ENCODE measurements at places on chromosomes 4 and X. TPM values are rescaled to one million over a fixed set of nuclear protein-coding genes. Genes with fewer than 3 reads are reported as not detected.

TXK gene
- total RNA-seq = 4.9 TPM

GABRB1 gene
- total RNA-seq = not detected

DCUN1D4 gene
- 42.5 TPM for total RNA-seq

USP17L29 gene
- total RNA-seq = not detected

GSPT2 gene
- total RNA-seq = 13.7 TPM

VCX3A gene
- not detected for total RNA-seq

FSTL5 gene
- 1.9 TPM for total RNA-seq

GUCY1B1 gene
- total RNA-seq = 1.0 TPM

DNA sequence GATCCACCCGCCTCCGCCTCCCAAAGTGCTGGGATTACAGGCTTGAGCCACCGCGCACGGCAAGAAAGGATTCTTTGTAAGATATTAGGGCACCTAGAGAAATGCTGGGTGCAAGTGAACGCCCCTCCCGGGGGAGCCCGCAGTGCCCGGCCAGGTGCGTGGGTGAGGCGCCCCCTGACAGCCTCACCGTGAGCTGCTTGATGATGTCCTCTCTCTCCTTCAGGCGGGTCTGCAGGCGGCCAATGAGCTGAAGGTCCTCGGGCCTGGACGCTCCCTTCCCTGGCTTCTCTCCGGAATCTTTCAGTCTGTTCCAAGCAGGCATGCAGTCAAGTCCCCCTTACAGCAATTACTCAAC, 21.9 kb downstream of the MED28 start:
- H3K36me3 ChIP-seq = peaks cover 32% of the 10 kb centered on the region
- no peak overlapping the region for H3K4me3 ChIP-seq
- DNase-seq = no peak
- no peaks in the 10 kb centered on the region for H3K4me1 ChIP-seq
- H3K27me3 ChIP-seq = no peaks in the 10 kb centered on the region

GRCh38 chrX:40380655-40381488, 199.9 kb upstream of the ATP6AP2 start:
- no peak overlapping the region for H3K27ac ChIP-seq
- H3K36me3 ChIP-seq = no peaks in the 10 kb centered on the region
- no peak overlapping the region for H3K4me3 ChIP-seq

GRCh38 chr4:79663141-79663540, 255.1 kb upstream of the GK2 start:
- no peak for DNase-seq
- no peak overlapping the region for H3K27ac ChIP-seq
- H3K36me3 ChIP-seq = no peaks in the 10 kb centered on the region

GRCh38 chr4:115332078-115332477, 218.7 kb upstream of the NDST4 start:
- no peak overlapping the region for H3K4me3 ChIP-seq
- H3K27me3 ChIP-seq = no peaks in the 10 kb centered on the region
- H3K4me1 ChIP-seq = no peaks in the 10 kb centered on the region
- H3K36me3 ChIP-seq = no peaks in the 10 kb centered on the region
- H3K27ac ChIP-seq = no peak overlapping the region

GRCh38 chrX:13932416-13932815, 97.3 kb downstream of the GEMIN8 start:
- H3K4me1 ChIP-seq = no peaks in the 10 kb centered on the region
- H3K27ac ChIP-seq = no peak overlapping the region
- no peak overlapping the region for H3K4me3 ChIP-seq

DNA sequence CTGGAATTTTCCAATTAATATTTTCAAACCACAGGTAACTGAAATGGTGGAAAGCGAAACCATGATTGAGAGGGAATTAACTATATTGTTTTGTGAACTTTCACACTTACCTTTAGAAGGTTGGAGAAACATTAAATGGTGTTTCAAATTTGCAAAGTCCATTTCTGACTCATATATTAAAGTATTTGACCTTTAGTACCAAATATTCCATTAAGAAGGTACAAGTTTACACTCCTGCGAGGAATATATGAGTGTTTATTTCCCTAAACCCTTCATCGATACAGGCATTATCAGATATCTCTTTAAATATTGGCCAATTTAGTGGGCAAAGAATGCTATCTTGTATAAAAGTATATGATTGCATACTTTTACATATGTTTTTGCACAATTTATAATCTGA, 44.1 kb upstream of the NPNT start:
- DNase-seq = no peak
- no peaks in the 10 kb centered on the region for H3K27me3 ChIP-seq
- H3K36me3 ChIP-seq = no peaks in the 10 kb centered on the region
- no peaks in the 10 kb centered on the region for H3K4me1 ChIP-seq
- no peak overlapping the region for H3K27ac ChIP-seq

DNA sequence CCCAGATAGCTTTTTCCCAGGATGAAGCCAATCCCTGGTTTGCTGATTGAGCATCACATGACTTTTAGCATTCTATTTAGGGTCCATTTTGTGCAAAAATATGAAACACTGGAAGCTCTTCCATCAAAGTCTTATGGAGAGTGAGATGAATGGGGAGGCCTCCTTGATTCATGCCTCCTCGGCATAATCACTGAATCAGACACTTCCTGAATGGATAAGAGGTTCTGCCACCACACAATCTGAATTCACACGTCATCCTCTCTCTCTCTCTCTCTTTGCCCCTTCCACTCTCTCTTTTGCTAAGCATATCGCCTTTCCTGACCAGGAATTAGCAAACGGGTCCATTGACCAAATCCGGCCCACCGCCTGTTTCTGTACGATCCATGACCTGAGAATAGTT, 68.7 kb downstream of the CRMP1 start:
- H3K27me3 ChIP-seq = no peaks in the 10 kb centered on the region
- no peaks in the 10 kb centered on the region for H3K4me1 ChIP-seq
- DNase-seq = no peak
- H3K27ac ChIP-seq = no peak overlapping the region
- H3K4me3 ChIP-seq = no peak overlapping the region
- H3K36me3 ChIP-seq = no peaks in the 10 kb centered on the region

DNA sequence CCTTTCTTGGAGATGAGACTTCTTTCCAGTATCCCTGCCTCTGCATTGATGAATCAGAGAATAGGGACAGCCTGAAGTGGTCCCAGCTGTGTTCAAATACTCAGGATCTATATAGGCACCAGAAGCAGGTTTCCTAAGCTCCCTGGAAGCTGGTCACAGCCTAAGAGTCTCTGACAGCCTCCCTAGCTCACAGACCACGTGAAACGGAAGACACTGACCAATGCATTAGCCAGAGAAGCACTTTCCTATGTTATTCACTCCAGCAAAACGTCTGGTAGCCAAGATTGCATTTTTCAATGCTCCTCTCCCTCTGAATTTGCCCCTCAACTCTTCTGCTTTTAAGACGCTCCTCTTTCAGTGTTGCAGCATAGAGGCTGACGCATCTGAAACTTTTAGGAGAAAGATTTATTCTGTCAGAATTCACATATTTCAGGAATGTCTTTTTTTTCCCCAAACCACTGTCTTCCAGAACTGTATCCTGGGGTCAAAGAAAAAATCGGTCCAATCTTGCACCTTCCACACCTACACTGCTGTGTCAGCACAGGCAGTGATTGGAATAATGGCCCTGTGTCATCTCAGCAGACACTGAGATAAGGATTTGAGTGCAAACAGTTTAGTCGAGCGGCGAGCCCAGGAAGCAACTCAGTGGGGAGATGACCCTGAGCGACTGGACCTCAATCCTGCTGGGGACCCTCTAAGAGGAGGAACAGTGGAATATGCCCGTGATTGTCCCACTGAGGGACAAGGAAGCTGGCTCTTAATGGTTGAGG, 109.4 kb downstream of the SMIM20 start:
- no peak for DNase-seq
- no peaks in the 10 kb centered on the region for H3K36me3 ChIP-seq
- no peak overlapping the region for H3K27ac ChIP-seq
- H3K4me3 ChIP-seq = no peak overlapping the region
- no peaks in the 10 kb centered on the region for H3K4me1 ChIP-seq

- H3K27ac ChIP-seq = no peak overlapping the region
- H3K27me3 ChIP-seq = peaks cover 44% of the 10 kb centered on the region
- H3K36me3 ChIP-seq = no peaks in the 10 kb centered on the region
- no peak for DNase-seq
- no peak overlapping the region for H3K4me3 ChIP-seq
- H3K4me1 ChIP-seq = no peaks in the 10 kb centered on the region
Observed at GRCh38 chrX:39427906-39428305, 626.6 kb downstream of the MID1IP1 start.

GRCh38 chr4:146261041-146261440, 46.7 kb downstream of the REELD1 start:
- H3K36me3 ChIP-seq = no peaks in the 10 kb centered on the region
- H3K27ac ChIP-seq = no peak overlapping the region
- no peak overlapping the region for H3K4me3 ChIP-seq
- no peak for DNase-seq

DNA sequence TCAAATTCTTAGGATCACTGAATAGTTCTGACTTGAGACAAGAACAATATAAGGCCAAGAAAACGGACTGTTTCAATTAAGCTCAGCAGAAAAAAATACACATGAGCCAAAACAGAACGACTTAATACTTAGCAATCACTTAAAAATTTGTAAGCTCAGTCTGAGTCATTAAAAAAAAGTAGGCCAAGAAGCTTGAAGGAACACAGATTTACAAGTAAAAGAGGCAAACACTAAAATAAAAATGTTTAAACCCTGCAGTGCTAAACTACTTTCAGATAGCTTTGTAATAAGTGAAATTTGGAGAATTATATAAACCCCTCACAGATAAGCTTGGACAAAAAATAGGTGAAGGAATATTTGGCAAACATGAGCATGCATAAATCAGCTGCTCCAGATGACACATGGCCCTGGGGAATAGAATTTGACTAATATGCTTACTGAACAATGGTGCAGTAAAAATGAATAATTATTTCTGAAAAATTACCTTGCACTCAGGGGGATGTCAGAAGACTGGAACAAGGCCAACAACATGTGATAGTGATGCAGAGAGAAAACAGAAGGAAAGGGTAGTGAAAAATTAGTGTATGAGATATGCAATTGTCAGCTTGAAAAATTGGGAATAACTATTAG, 49.6 kb downstream of the LNX1 start:
- no peaks in the 10 kb centered on the region for H3K27me3 ChIP-seq
- H3K4me1 ChIP-seq = peaks cover 24% of the 10 kb centered on the region
- H3K4me3 ChIP-seq = no peak overlapping the region
- peak; percentile 60 for DNase-seq

DNA sequence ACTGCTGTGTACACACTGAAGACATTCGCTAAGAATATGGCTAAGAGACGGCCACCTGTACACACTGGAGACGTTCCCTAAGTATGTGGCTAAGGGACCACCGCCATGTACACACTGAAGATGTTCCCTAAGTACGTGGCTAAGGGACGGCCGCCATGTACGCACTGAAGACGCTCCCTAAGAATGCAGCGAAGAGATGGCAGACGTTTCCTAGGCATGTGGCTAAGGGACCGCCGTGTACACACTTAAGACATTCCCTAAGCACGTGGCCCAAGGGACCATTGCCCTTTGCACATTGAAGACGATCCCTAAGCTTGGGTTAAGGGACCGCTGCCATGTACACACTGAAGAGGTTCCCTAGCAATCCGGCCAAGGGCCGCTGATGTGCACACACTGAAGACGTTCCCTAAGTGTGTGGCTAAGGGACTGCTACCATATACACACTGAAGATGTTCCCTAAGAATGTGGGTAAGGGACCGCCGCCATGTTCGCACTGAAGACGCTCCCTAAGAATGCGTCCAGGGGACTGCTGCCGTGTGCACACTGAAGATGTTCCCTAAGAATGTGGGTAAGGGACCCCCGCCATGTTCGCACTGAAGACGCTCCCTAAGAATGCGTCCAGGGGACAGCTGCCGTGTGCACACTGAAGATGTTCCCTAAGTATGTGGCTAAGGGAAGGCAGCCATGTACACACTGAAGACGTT, 36.7 kb downstream of the DHRSX start:
- no peaks in the 10 kb centered on the region for H3K4me1 ChIP-seq
- DNase-seq = no peak
- no peaks in the 10 kb centered on the region for H3K27me3 ChIP-seq
- H3K36me3 ChIP-seq = no peaks in the 10 kb centered on the region
- H3K4me3 ChIP-seq = no peak overlapping the region

GRCh38 chr4:6440506-6441201, 31.8 kb downstream of the PPP2R2C start:
- no peaks in the 10 kb centered on the region for H3K4me1 ChIP-seq
- no peak for DNase-seq
- H3K27ac ChIP-seq = no peak overlapping the region
- H3K27me3 ChIP-seq = peaks cover 11% of the 10 kb centered on the region
- H3K4me3 ChIP-seq = no peak overlapping the region

GRCh38 chr4:23070848-23071570, 378.3 kb downstream of the GBA3 start:
- H3K27ac ChIP-seq = no peak overlapping the region
- no peaks in the 10 kb centered on the region for H3K36me3 ChIP-seq
- H3K4me3 ChIP-seq = no peak overlapping the region
- no peak for DNase-seq

- peak; percentile 26 for DNase-seq
- no peak overlapping the region for H3K4me3 ChIP-seq
- H3K27ac ChIP-seq = no peak overlapping the region
- H3K4me1 ChIP-seq = no peaks in the 10 kb centered on the region
- H3K27me3 ChIP-seq = no peaks in the 10 kb centered on the region
Observed at GRCh38 chrX:143648705-143649104, 12.8 kb upstream of the SLITRK4 start.

GRCh38 chr4:100098681-100099080, 91.6 kb downstream of the DDIT4L start:
- no peaks in the 10 kb centered on the region for H3K27me3 ChIP-seq
- no peak overlapping the region for H3K27ac ChIP-seq

- peaks cover 11% of the 10 kb centered on the region for H3K27me3 ChIP-seq
- H3K36me3 ChIP-seq = no peaks in the 10 kb centered on the region
- H3K4me3 ChIP-seq = no peak overlapping the region
- no peak for DNase-seq
- no peak overlapping the region for H3K27ac ChIP-seq
Observed at GRCh38 chrX:119492463-119492862, 24.2 kb downstream of the SLC25A5 start.

DNA sequence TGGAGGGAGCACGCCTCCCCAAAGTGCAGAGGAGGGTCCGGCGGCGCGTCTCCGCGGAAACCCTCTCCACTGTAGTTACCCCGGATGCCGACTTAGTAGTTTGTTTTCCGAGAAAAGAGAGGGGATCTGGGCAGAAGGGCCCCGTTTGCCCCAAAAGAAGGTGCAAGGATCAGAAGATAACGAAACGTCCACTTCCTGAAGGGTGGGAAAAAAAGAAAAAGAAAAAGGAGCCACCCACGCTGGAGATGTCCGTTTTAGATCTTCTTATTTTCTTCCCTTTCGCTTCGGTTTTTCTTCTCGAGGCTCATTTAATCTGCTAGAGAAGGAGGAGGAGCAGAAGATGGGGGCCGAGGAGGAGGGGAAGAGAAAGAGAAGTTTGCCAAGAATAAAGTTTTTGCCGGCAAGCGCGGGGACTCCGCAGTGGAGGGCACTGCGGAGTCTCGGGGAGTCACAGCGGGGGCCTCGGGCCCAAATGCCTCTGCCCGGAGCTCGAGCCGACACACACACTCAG, 517 bp downstream of the LEF1 start:
- H3K4me3 ChIP-seq = peak overlapping the region; percentile 84
- no peaks in the 10 kb centered on the region for H3K36me3 ChIP-seq
- peaks cover 30% of the 10 kb centered on the region for H3K27me3 ChIP-seq

Measured in adrenal gland (tissue), 19 donors.